AG09319 (cell line): ENCODE measurements at places on chromosomes 11 and 22.

GRCh38 chr11:70078095-70078780 is at the start of gene ANO1:
Gene ANO1, plus strand, starts transcription at chr11:70078317. Its CDS starts 290 bp downstream, at chr11:70078607.
- no peak for DNase-seq

- no peak for DNase-seq
Measured at GRCh38 chr11:116506263-116506825, 266.4 kb downstream of the BUD13 start.

- DNase-seq = no peak
Measured at GRCh38 chr11:33701302-33702230, 940 bp upstream of the C11orf91 start.

DNA sequence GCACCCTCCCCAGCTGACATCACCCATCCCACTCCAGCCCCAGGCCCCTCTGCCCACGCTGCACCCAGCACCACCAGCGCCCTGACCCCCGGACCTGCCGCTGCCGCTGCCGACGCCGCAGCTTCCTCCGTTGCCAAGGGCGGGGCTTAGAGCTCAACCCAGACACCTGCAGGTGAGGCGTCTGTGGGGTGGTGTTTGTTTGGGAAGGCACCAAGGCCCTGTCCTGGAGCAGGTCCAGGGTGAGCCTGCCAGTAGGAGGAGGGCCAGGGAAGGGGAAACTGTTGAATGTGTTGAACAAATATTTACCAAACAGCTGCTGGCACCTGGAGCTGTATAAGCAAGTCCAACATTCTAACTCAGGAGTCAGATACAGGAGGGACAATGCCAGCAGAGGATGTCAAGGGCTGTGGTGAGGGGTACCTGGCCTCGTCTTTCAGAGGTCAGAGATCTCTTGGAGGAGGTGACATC is 3.1 kb downstream of the VEGFB start:
- no peak for DNase-seq

GRCh38 chr11:94845622-94846021 is 77.5 kb downstream of the AMOTL1 start:
- no peak for DNase-seq

- no peak for DNase-seq
Measured at GRCh38 chr11:128658502-128658901, 35.4 kb upstream of the FLI1 start.

- DNase-seq = no peak
Measured at GRCh38 chr22:47449508-47450270, 687.2 kb downstream of the TBC1D22A start.

GRCh38 chr22:41482319-41482935 is 13.5 kb downstream of the ACO2 start:
- no peak for DNase-seq

DNA sequence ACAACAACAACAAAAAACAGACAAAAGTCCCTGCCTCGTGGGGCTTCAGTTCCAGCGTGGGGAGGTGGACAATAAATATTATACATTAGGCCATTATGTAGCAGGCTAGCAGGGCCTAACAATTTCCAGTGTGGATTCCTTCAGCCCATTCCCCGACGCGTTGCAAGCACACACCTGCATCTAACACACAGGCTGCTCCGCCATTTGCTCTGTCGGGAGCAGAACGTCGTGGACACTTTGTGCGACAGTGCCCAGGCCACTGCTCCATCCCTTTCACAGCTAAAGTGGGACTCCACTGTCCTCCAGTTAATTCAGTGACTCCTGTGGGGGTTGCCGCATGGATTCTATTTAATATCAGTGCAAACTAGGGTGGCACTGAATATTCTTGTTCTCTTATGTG is 10.9 kb upstream of the FGF3 start:
- no peak for DNase-seq

GRCh38 chr11:45180179-45180847 is 33.9 kb downstream of the PRDM11 start:
- DNase-seq = no peak

- DNase-seq = no peak
Measured at GRCh38 chr11:86383041-86383955, 8.6 kb downstream of the CCDC81 start.
